Vagina (tissue), 2 donors: ENCODE measurements at places on chromosomes 5 and 9.

DNA sequence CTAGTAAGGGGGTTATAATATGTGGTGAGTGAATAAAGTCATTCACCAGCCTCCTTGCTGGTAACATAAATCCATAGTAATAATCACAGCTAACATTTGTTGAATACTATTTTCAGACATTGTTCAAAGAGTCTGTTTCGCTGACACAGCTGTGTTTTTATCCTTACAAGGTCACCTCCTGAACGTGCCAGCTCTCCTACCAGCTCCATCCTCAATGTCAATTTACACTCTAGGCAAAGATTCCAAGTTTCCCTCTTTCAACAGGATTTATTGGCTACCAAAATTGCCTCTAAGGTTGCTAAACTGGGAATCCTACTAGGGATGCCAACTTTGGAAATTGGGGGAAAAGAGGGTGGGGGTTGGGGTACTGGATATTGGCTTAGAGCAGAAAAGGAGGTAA is 30.7 kb upstream of the SMC5 start:
- DNase-seq = no peak

DNA sequence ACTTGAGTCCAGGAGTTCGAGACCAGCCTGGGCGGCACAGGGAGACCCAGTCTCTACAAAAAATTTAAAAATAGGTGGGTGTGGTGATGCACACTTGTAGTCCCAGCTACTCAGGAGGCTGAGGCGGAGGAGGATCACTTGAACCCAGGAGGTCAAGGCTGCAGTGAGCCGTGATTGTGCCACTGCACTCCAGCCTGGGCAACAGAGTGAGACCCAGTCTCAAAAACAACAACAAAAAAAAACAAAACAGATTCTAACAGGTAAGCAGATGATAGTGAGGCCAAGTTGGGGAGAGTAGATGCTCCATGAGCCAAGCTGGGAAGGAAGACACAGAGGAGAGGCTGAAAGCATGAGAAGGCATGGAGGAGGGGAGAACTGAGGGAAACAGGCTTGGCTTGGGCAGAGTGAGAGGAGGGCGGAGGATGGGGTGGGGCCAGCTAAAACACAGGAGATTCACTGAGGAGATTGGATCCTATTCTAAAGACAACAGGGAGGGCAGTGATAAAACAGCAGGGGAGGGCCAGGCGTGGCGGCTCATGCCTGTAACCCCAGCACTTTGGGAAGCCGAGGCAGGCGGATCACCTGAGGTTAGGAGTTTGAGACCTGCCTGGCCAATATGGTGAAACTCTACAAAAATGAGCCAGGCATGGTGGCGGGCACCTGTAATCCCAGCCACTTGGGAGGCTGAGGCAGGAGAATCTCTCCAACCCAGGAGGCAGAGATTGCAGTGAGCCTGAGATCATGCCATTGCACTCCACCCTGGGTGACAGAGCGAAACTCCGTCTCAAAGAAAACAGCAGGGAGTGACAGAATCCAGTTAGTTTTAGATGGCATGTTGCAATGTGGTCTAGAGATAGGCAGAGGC is 8.4 kb downstream of the RPS14 start:
- DNase-seq = no peak

DNA sequence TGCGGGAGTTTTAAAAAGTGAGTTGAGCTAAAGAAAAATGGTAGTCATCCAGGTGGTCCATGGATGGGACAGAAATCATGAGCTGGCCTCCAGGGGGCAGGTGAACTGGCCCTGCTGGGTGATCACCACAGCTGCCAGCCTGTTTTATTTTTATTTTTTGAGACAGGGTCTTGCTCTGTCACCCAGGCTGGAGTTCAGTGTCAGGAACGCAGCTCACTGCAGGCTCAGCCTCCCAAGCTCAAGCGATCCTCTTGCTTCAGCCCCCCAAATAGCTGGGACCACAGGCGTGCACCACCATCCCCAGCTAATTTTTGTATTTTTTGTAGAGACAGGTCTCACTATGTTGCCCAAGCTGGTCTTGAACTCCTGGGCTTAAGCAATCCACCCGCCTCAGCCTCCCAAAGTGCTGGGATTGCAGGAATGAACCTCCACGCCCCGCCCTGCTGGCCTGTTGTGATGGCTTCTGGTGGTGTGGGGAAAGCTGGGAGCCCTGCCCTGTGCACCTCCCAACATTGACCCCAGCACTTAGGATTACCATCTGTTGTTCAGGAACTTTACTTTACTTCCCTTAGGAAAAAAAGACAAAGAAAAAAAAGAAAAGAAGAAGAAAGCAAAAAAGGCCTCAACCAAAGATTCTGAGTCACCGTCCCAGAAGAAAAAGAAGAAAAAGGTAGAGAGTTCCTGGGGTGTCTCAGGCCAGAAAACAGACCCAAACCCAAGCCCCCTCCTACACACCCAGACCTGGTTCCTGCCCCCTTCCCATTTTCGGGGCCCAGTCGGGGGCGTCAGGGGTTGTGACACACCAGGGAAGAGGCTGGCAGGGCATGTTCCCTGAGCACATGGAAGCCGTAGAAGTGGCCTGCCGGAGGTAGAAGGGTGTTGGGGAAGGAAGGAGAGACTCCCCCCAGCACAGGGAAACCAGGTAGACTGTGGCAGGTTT is 14.7 kb downstream of the CD74 start:
- DNase-seq = no peak

DNA sequence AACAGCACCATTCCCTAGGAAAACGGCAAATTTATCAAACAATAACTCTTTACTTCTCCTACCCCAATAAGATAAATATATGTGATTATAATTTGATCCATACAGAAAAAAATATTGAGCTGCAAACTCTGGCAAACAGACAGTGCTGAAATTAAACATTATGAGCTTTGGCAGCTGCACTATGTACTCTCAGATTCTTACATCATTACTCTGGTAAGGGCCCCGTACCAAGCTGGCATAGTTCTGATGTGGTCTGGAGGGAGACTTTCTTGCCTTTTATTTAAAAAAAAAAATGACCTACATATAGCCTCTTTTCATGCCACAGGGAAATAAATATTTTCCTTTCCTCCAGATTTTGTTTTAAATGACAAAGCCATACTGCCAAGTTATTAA is 95.0 kb downstream of the NR6A1 start:
- DNase-seq = no peak

DNA sequence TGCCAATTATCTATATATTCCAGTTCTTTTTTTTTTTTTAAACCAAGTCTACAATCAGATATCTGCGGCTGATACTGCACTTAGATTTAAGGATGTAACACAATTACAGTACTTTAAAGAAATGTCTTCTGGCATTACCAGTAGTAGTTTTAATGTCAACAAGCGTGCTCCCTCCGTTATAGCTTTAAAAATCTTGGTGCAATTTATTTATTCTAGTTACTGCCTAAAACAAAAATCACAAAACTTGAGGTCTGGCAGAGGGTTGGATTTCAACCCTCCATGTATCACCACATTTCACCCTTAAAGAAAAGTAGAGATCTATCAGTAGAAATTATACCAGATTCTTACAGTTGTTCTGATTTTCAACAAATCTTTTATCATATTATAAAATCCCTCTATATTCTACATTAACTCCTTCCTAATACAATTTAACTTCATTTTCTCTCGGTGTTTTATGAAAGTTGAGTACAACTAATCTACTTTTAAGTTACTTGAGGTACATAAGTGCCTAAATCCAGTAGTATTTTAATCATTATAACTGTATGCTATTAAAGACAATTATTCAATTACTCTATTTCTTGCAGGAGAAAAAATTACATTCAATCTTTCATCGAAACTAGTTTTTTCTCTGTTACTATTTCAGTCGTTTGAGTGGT is 2.0 kb upstream of the RICTOR start:
- no peak for DNase-seq
